AG10803 (cell line): ENCODE measurements at places on chromosomes 7 and 10.

- DNase-seq, result no peak
These were observed 171.9 kb upstream of the LRGUK start for GRCh38 chr7:133955208-133955607.

DNA sequence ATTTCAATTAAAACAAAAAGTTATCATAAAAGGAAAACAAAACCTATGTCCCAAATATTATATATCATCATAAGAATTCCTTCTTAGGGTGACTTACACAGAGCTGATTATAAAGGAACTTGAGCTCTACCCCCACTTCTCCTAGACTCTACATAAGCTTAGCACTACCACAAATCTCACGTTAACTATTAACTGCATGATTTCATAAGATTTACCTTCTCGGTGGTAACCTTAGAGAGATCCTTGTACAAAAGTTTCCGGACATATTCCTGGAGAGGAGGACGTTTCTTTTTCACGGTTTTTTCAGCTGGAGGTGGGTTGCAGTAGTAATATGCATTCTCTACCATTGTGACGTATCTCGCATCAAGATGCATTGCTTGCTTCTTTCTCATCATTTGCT, 83.7 kb downstream of the UPF2 start:
- DNase-seq, result no peak

DNA sequence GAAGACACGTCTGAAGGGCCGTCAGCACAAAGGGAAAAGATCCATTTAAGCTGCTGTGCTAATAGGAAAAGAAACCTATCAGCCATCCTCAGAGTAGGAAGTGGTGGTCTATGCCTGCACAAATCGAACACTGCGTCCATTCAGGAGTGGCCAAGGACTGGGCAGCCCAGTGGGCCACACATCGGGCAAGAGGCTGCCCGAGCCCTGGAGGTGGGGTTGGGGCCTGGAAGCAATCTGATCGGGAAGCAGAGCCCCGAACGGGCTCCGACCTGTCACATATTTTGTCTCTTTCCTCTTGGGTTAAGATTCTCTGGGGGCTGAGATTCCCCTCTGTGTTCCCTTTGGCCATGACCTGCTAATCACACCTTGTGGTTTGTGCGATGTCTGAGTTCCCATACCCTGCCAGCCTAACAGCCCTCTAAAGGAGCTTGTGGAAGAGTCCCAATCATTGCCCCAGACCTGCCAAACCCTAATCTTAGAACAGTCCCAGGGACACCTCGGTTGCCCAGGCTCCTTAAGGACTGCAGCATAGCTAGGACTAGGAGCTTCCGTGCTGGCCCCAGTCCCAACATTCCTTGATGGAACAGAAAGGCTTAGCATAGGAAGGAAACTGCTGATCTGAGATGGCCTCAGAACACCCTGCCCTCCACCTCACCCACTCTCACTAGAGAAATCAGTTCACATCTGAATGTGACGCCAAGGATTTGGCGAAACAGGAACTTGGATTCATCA, 77.9 kb upstream of the SAMD8 start:
- DNase-seq, result no peak

DNA sequence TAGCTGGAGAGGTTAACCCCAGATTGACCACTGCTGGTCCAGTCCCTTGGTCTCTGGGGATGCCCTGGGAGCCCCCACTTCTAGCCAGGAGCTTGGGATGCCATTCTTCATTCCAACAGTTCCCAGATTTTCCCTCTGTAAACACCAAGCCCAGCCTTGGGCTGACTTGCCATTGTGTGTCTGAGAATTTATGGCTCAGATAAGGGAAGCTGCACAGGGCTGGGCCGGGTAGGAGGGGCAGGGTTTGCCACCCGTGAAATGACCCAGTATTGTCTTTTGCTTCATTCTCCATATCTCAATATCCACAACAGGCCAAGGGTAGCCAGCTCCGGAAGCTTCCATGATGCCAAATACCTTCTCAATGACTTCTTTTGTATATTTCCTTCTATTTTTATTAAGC, 32.1 kb downstream of the AFAP1L2 start:
- no peak for DNase-seq

DNA sequence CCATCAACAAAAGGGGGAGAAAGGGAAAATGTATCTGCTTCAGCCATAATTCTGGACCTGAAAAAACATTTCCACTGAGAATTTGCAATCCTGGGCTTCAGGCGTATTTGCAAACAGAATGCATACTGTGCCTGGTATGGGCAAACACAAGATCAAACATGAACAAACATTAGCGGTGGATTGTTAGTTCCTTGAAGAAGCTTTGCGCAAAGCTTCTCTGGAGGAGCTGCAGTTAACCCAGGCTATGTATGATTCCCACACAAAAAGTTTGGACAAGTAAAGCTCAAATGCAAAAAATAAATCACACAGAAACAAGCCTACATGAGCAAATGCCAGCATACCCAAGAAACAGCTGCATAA, 20.4 kb upstream of the HILPDA start:
- no peak for DNase-seq

GRCh38 chr7:141043616-141044015, 28.9 kb upstream of the MRPS33 start:
- DNase-seq, result peak; percentile 17

GRCh38 chr10:77228559-77228958, 409.0 kb downstream of the KCNMA1 start:
- no peak for DNase-seq

DNA sequence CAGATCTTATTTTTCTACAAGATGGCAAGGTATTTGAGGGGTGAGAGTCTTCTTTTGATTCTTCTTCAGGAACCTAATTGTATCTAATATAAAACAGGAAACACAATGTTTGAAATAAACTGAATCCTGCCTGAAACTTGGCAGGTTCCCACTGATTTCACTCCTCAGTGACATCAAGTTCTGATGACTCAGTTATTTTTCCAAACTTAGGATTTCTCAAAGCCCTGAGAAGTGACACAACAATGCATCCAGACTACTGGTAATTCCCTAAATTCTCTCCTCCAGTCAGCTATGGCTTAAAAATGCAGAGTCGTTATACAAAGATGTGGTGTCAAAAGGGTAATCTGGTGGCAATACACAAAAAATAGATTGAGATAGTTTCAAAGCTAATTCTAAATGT, 80.9 kb downstream of the ABLIM1 start:
- DNase-seq, result peak; percentile 80

DNA sequence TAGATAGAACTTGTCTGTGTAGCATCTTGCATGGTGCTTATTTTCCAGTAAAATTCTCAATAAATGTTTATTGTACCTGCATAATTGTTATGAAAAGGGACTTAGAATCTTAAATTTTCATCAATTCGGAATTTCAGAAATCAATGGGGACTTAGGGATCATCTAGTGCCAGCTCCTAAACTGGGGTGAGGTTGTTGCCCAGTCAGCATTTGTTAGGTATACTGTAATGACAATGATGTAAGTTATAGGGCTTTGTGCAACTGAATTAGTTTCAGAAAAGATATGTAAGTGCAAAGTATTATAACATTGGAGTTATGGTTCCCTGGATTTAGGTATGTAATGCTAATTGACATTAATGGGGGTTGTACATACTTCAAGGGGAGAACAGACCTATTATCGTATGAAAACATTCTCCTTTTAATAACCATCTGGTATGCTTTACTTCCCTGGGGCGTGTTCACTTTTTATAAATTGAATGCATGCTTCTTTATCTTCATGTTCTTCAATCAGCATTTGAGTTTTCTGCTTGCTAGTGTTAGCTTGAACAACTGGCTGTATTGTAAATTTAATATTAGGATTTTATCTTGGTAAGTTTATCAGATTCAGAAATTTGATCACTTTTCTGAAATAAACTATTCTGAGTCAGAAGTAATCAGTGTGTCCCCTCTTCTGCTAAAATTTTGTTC, 270.3 kb downstream of the BBS9 start:
- DNase-seq, result no peak

- DNase-seq, result peak; percentile 82
These were observed 21.8 kb upstream of the KIF5B start for GRCh38 chr10:32077896-32078485.

DNA sequence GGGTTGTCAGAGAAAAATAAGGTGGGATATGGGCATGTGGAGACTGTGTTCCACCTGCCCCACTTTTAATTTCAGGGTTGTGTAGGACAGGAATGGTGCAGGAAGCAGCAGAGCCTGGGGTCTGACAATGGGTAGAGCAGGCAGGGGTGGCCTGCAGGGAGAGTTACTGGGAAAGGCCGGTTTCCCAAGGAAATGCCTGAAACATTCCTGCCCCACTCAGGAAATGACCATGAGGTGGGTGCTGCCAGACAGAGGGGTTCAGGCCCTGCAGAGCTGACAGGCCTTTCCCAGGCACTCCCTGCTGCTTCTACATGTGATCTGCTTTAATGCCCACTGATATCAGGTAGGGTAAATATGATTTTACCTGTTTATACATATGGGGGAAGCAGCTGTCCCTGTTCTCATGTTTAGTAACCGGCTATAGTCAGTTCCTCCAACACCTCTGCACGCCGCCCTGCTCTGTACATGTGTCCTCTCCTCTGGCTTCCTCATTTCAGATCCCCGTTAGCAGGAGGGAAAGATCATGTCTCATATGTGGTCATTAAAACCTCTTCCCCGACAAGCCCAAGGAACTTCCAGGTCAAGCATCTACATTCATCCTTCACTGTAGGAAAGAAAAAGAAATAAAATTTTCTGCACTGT, 118.6 kb upstream of the PRSS58 start:
- DNase-seq, result peak; percentile 11

DNA sequence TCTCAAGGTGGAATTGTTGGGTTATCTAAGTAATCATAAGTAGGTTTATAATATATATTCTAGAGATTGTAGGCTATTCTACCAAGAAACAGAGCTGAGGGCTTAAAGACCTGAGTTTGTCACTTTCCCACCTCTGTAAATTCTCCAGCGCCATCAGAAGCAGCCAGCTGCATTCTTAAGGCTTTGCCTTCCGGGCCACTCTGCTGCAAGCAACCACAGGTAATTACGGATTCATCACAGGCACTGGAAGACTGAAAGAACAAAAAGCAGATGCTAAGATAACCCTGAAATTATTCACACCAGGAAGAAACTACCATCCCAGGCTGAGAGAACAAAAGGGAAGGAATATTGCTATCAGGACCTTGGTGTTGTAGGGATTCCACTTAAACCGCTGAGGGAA, 137.8 kb upstream of the JCAD start:
- no peak for DNase-seq

DNA sequence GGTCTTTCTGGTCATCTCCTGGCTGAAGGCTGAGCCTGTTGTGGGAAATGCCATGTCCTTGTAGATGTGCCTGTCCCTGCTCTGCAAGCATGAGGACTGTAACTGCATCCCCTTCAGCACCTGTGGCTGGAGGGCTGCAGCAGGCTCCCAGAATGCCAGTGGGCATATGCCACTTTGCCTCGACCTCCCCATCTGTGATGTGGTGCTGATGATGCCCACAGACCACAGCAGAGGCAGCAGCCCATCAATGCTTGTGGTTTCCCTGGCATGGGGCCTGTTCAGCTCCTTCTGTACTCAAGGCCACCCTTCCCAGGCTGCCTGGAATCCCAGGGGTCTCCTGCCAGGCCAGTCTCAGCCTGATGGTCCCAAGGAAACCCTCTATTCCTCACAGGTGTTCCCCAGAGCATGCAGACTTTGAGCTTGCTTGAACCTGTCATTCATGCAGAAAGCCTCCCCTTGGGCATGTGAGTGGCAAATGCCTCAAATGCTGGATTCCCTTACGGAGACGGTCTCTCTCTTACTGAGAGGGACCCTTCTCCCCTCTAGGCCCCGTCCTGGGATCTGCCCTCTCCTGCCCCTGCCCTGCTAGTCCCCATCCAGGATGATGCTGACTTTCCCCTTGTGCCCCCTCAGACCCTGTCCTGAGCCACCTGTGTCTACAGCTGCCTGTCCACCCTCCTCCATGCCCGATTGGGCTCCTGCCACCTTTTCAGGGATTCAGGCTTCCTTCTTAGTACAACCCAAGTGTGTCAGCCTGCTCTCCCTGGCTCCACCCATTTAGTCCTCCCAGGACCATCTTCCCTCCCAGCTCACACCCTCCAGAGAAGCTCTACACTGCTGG, 50.9 kb upstream of the ANTXRL start:
- no peak for DNase-seq

GRCh38 chr10:20007426-20007825, 191.2 kb downstream of the PLXDC2 start:
- no peak for DNase-seq

GRCh38 chr7:148242294-148242821, 348.2 kb upstream of the C7orf33 start:
- peak; percentile 46 for DNase-seq

DNA sequence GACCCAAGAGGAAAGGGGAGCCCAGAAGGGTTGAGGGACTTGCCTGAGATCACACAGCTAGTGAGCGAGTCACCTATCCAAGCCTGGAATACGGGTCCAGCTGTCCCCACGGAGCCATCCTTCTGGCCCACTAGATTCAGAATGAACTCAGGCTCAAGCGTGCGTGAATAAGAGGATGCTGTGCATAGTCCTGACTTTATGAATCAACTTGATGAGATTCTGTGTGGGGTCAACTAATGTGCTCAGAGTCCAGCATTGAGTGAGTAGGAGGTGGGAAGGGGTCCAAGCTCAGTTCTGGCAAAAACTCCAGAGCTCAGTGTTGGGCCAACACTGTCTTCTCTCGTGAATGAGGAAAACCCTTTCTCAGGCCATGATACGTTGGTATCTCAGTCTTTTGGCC, 41.4 kb downstream of the CAMK1D start:
- no peak for DNase-seq

GRCh38 chr10:79411546-79412495, 33.6 kb downstream of the ZCCHC24 start:
- DNase-seq, result no peak

- peak; percentile 57 for DNase-seq
These were observed 16.8 kb downstream of the DLD start for GRCh38 chr7:107907790-107908189.

DNA sequence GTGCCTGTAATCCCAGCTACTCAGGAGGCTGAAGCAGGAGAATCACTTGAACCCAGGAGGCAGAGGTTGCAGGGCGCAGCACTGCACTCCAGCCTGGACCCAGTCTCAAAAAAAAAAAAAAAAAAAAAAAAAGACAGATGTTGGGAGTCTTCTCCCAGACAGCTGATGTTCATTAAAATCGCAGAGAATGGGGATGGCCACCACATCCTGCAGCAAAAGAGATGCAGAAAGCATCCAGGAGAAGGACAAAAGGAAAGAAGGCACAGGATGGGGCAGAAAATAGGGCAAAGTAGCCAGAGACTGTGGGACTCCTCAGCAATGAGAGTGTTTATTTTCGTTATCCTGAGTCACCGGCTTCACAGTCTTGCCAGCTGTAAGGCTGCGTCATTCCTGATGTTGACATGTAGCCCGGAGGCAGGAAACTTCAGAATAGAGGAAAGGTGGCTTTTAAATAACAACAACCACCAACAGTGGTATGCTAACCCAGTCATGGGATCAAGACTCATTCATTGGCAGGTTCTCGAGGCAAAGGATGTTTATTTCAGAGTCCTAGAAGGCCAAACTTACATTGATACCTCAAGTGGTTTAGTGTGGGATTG, 149.5 kb upstream of the SVIL start:
- peak; percentile 98 for DNase-seq

DNA sequence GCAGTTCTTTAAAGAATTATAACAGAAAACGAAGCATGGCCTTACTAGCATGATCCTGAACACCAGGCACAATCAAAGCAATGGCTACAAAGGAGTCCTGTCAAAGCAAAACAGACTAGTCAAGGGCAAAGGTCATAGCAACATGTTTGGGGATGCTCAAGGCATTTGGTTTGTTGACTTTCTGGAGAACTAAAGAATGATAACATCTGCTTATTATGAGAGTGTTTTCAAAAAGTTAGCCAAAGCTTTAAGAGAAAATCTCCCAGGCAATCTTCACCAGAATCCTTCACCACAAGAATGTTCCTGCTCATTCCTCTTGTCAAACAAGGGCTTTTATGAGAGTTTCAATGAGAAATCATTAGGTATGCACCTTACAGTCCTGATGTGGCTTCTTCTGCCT, 95.1 kb upstream of the CPXM2 start:
- peak; percentile 48 for DNase-seq

GRCh38 chr10:520402-520787, 169.1 kb downstream of the DIP2C start:
- peak; percentile 13 for DNase-seq
